HCT116 (cell line): ENCODE measurements at places on chromosomes 7 and 10. TPM values are rescaled to one million over a fixed set of nuclear protein-coding genes. Genes with fewer than 3 reads are reported as not detected.

- H3K4me1 ChIP-seq, result peaks cover 3% of the 10 kb centered on the region; the same call in 1 of the 2 replicates
- no peaks in the 10 kb centered on the region for H3K27me3 ChIP-seq
- DNase-seq, result peak; percentile 66
Measured at GRCh38 chr7:123797673-123798531, 47.1 kb upstream of the HYAL4 start.

GRCh38 chr7:1964913-1965578 is 267.7 kb downstream of the MAD1L1 start:
- no peak for DNase-seq
- H3K27me3 ChIP-seq, result no peaks in the 10 kb centered on the region
- H3K4me1 ChIP-seq, result no peaks in the 10 kb centered on the region; the same call in 1 of the 2 replicates
- H3K27ac ChIP-seq, result no peak overlapping the region
- H3K4me3 ChIP-seq, result no peak overlapping the region

DNA sequence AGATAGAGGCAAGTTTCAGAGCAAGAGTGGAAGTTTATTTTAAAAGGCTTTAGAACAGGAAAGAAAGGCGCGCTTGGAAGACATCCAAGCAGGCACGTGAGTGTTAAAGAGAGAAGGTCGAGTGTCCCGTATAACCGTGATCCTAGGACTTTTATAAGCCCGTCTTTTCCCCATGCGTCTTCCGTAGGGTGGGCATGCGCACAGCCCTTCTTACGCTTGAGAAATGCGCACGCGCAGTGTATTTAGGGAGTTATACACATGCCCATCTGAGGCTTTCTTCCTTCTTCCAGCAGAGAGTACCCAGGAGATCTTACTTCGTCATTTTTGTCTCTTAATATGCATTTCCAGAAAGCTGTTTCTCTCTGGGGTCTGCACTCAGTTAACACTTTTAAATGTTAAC is 52.4 kb downstream of the CALD1 start:
- no peak for DNase-seq
- no peaks in the 10 kb centered on the region for H3K36me3 ChIP-seq
- no peak overlapping the region for H3K4me3 ChIP-seq
- H3K27ac ChIP-seq, result no peak overlapping the region
- no peaks in the 10 kb centered on the region for H3K4me1 ChIP-seq

DNA sequence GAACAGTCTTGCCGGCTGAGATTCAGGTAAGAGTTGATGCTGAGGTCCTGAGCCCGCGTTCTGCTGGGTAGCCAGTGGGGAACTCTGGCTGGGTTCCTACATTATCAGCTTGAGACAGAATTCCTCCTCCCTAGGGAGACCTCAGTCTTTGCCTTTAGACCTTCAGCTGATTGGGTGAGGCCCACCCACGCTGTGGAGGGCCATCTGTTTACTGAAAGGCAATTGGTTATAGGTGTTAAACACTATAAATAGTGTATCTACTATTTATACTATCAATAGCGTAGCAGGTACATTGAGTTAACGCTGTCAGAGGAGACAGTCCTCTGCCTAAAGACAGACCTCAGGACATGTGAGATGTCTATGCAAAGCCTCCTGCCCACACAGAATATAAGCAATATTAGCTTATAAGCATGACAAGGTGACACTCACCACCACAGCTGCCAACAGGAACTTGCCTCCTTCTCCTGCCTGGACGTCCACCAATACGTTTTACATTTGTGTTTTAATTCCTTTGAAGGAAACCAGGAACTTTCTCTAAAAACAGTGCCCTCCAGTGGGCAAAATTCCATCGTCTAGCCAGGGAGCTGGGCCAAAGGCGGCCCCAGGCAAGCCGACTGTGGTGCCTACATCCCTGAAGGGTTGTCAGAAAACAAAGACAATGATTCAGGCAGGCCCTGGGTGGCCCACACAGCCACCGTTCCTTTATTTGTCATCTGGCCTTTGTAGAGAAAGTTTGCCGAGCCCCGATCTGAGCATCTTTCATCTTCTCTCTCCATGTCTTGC is 58.8 kb downstream of the INSIG1 start:
- H3K4me1 ChIP-seq, result no peaks in the 10 kb centered on the region
- no peak overlapping the region for H3K27ac ChIP-seq
- H3K27me3 ChIP-seq, result peaks cover 8% of the 10 kb centered on the region; the same call in 1 of the 2 replicates
- H3K36me3 ChIP-seq, result no peaks in the 10 kb centered on the region
- peak; percentile 31 for DNase-seq

- H3K4me3 ChIP-seq, result no peak overlapping the region
- H3K27me3 ChIP-seq, result peaks cover 87% of the 10 kb centered on the region
- H3K27ac ChIP-seq, result no peak overlapping the region
- no peak for DNase-seq
Measured at GRCh38 chr10:15601819-15602218, 117.9 kb downstream of the ITGA8 start.

DNA sequence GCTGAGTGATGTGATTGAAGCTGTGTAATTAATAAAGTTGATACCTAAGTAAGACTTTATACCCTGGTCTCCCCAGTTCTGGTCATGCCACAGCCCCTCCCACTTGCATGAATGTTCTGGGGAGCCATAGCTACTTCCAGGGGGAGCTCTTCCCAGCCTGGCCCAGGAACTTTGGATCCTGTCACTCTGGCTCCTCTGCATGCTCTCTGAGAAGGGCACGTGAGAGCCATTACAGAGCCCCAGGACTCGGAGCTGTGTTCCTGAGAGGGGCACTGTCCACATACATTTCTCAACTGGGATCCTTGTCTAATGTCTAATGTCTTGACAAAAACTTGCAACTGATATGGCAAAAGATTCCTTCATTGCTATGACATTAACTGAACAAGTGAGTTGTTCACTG is 173.9 kb upstream of the NPY start:
- no peaks in the 10 kb centered on the region; the same call in 1 of the 2 replicates for H3K27me3 ChIP-seq
- no peak overlapping the region for H3K4me3 ChIP-seq
- no peak for DNase-seq

- H3K27ac ChIP-seq, result no peak overlapping the region
- no peaks in the 10 kb centered on the region for H3K36me3 ChIP-seq
- no peak for DNase-seq
- H3K27me3 ChIP-seq, result no peaks in the 10 kb centered on the region
- H3K4me1 ChIP-seq, result no peaks in the 10 kb centered on the region
Measured at GRCh38 chr10:108632144-108632543, 1291.2 kb downstream of the XPNPEP1 start.

HABP2 gene
- 0.20 TPM for total RNA-seq

PNLIP gene
- 1.3 TPM for total RNA-seq

DNA sequence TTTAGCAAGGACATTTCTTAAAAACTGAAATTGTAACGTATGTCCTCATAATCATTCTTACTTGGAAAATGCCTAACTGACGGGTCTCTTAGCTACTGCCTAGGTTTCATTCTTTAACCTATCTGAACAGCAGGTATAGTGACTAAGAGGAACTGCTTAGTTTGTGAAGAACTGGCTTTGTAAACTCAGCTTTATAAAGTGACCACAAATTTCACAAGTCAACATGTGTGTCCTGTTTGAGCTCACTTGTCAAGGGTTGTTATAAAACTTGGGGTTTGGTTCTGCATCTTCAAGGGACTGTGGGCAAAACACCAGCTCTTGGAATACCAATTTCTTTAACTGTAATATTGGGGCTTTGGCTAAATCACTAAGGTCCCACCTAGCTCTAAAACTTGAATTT is 32.2 kb downstream of the MRPS33 start:
- H3K27me3 ChIP-seq, result no peaks in the 10 kb centered on the region
- no peak overlapping the region for H3K4me3 ChIP-seq
- no peaks in the 10 kb centered on the region for H3K36me3 ChIP-seq
- no peak overlapping the region for H3K27ac ChIP-seq
- no peaks in the 10 kb centered on the region for H3K4me1 ChIP-seq
- no peak for DNase-seq

DNA sequence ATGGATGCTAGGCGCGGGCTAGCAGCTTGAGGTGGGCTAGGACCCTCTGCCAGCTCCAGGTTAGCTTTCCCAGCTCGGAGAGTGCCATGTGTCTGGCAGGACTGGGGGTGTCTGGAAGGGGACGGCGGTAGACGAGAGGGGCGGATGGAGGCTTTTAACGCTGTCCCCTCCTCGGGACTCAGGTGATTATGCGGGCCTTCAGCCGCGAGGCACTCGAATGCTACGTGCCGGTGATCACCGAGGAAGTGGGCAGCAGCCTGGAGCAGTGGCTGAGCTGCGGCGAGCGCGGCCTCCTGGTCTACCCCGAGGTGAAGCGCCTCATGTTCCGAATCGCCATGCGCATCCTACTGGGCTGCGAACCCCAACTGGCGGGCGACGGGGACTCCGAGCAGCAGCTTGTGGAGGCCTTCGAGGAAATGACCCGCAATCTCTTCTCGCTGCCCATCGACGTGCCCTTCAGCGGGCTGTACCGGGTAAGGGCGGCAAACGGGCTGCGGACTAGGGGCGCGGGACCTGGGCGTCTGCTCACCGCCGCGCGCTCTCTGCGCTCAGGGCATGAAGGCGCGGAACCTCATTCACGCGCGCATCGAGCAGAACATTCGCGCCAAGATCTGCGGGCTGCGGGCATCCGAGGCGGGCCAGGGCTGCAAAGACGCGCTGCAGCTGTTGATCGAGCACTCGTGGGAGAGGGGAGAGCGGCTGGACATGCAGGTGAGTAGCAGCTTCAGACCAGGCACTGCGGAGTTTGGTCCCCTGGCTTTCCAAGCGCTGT is 1.1 kb downstream of the CYP26A1 start:
- H3K27ac ChIP-seq, result no peak overlapping the region
- no peaks in the 10 kb centered on the region for H3K36me3 ChIP-seq
- 0 out of 2 replicates have a peak overlapping the region, but pooled peaks have one; percentile 60 for H3K4me3 ChIP-seq
- peaks cover 19% of the 10 kb centered on the region; the same call in 1 of the 2 replicates for H3K4me1 ChIP-seq
- H3K27me3 ChIP-seq, result no peaks in the 10 kb centered on the region
- DNase-seq, result no peak

TCAF1 gene
- total RNA-seq, result 58.4 TPM

DNA sequence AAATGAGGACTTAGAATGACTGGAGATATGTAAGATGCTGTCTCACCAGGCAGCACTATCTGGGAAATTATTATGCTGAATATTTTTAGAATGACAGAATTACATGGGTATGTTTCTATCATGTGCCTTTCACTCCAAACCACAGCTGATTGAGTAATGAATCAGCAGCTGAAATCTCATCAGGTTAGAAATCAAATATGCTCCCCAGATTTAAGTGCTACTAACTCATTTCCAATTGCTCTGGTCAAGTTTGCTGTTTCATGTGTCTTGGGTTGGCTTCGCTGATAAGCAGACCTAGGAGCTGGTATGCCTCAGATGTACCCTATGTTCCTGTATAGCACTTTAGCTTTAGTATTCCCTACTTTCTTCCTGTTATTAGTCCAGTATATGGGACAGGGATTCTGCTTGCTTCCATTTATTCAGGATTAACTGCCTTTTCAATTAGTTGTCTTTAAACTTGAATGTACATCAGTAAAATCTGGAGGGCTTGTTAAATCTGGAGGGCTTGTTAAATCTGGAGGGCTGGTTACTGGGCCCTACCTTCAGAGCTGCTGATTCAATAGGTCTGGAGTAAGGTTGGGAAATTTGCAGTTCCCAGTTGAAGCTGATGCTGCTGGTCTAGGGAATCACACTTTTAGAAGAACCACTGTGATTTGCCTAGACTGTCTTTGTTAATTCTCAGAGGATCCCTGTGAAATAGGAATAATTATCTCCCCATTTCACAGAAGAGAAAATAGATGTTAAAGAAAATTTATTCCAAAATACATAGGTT is 172.9 kb downstream of the DKK1 start:
- no peaks in the 10 kb centered on the region for H3K36me3 ChIP-seq
- no peaks in the 10 kb centered on the region for H3K27me3 ChIP-seq
- no peak for DNase-seq
- H3K4me1 ChIP-seq, result peaks cover 48% of the 10 kb centered on the region

GRCh38 chr10:33550811-33551210 is 216.3 kb upstream of the NRP1 start:
- no peak for DNase-seq
- H3K36me3 ChIP-seq, result no peaks in the 10 kb centered on the region
- no peaks in the 10 kb centered on the region for H3K4me1 ChIP-seq
- H3K27ac ChIP-seq, result no peak overlapping the region

- no peaks in the 10 kb centered on the region for H3K36me3 ChIP-seq
- no peaks in the 10 kb centered on the region for H3K27me3 ChIP-seq
- no peak for DNase-seq
Measured at GRCh38 chr7:43584195-43584586, 1.3 kb downstream of the STK17A start.

SLC29A4 gene
- total RNA-seq, result 24.5 TPM

DNA sequence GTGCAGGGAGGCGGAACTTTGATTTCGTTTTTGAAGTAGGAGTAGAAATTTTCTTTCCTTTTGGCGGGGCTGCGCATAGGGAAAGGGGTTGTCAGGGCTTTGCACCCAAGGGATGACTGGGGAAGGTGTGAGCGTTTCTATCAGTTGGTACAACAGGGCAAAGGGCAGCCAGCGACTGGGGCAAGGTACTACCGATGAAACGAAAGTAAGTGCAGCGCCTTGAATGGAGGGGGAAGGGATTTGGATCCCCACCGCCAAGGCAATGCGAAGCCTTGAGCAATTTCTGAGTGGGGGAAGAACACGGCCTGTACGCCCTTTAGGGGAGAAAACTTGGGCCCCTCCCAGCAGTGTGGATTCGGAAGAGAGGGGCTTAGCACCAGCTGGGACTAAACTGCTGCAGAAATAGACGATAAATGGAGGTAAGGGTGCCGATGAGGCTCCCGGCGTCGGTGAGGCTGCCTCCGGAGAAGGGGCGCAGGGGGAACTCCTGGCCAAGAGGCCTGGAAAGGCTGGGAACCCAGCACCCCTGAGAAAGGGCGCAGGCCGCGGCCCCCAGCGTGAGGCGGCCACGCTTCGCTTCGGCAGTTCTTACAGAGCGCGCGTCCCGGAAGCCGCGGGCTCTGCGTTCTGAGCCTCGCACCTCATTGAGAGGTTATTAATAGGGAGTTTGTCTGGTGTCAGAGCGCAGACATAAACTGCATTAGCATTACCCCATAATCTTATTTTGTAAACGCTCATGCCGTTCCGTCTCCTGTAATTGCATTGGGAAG is 10.0 kb upstream of the TLX1 start:
- no peak for DNase-seq
- H3K27ac ChIP-seq, result no peak overlapping the region
- H3K4me1 ChIP-seq, result no peaks in the 10 kb centered on the region
- H3K27me3 ChIP-seq, result 0 out of 2 replicates have a peak, but pooled peaks cover 5% of the 10 kb centered on the region

HSPA12A gene
- total RNA-seq, result 19.8 TPM

DNA sequence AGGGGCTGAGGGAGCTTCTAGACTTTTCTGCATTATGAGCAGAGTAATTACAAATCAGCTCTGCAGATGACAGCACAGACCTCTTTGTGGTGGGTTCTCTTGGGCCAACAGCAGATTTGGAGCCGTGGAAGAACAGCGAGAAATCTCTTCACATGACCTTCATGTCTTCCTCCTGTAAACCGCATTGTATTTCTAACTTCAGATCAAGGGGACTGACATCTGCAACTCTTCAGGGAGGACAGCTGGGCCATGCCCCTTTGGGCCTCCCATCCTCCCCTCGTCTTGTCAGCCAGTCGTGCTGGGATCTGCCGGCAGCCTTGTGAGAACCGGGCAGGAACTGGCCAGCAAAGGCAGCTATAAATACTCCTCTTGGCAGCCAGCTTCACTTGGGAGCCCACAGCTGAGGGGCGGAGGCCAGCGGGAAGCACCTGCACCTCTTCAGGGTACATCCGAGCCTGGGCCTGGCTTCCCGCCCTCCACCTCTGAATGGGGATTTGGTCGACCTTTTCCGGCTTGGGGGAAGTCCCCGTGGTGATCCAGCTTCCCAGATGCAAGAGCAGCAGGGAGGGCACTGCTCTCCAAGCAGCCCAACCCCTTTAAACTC is 54.7 kb downstream of the STEAP1B start:
- no peak overlapping the region for H3K4me3 ChIP-seq
- H3K36me3 ChIP-seq, result no peaks in the 10 kb centered on the region
- H3K27ac ChIP-seq, result no peak overlapping the region
- H3K27me3 ChIP-seq, result no peaks in the 10 kb centered on the region

- H3K4me1 ChIP-seq, result no peaks in the 10 kb centered on the region
- H3K36me3 ChIP-seq, result no peaks in the 10 kb centered on the region
- H3K27ac ChIP-seq, result no peak overlapping the region
- no peak overlapping the region for H3K4me3 ChIP-seq
- no peak for DNase-seq
- H3K27me3 ChIP-seq, result no peaks in the 10 kb centered on the region
Measured at GRCh38 chr7:46129831-46130230, 208.8 kb upstream of the IGFBP3 start.

FFAR4 gene
- total RNA-seq, result not detected
